Urothelium cell line (cell line): ENCODE measurements at places on chromosomes 16 and 17.

DNA sequence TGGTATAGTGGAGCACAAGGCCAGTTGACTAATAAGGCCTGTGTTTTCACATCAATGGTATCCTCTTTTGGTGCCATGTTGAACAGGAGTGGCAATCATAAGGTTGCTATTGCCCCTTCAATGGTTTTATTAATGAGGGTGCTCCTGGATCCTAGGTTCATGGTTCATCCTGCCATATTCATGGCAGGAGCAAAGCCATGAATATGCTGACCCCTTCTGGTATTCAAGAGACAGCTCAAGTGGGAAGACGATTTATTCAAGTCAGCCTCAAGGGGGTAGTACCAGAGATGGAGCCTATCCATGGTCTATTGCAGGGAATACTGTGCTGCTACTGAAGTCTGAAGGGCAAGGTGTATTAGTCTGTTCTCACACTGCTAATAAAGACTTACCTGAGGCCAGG lies 2.6 kb downstream of the ABCA9 start:
- no peak for DNase-seq

DNA sequence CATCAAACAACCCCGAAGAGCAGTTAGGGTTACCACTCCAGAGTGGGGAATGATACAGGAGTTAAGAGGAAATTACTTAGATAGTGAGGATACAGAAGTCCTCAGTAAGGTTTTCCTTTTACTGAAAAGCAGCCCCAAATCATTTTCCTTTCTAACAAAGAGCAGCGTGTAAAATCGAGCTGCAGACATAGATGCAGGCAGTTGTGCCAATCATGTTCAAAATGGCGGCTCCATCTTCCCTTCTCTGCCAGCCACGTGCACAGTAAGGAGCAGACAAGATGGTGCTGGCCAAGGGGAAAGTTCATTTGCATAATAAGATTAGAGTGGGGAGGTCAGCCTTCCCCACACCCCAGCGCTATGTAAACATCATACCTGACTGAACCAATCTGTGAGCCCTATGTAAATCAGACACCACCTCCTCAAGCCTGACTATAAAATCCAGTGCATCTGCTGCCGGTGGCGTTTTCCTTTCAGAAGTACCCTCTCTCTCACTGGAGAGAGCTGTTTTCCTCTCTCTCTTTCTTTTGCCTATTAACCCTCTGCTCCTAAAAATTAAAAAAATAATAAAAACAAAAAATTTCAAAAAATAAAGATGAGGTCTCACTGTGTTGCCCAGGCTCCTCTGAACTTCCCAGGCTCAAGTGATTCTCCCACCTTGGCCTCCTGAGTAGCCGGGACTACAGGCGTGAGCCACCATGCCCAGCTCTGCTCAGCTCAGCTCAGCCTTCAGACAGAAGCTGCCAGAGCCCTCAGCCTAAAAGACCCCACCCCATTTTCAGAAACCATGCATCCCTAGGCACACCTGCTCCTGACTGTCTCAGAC lies 2.6 kb upstream of the SRL start:
- DNase-seq: no peak

GRCh38 chr16:80976946-80977345 lies 29.7 kb downstream of the CMC2 start:
- DNase-seq: no peak

- DNase-seq: no peak
Measured at GRCh38 chr17:71011391-71011790, 842.1 kb downstream of the KCNJ2 start.

DNA sequence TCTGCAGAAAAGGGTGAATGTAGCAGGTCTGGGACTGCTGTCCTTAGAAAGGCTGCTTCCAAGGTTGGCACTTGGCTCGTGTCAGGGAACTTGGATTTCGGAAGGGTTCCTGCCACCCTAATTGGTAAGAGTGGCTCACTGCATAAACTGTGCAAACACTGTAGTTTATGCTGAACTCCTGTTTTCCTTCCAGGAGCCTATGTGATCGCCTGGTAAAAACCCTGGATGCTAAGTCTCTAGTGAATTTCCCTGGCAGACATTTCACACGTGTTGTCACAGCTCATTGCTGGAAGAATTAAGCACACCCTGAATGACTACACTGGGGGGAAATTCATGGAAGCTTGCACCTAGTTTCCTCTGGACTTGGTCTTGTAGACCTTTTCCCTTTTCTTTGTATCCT lies 140.1 kb downstream of the SPECC1 start:
- no peak for DNase-seq

DNA sequence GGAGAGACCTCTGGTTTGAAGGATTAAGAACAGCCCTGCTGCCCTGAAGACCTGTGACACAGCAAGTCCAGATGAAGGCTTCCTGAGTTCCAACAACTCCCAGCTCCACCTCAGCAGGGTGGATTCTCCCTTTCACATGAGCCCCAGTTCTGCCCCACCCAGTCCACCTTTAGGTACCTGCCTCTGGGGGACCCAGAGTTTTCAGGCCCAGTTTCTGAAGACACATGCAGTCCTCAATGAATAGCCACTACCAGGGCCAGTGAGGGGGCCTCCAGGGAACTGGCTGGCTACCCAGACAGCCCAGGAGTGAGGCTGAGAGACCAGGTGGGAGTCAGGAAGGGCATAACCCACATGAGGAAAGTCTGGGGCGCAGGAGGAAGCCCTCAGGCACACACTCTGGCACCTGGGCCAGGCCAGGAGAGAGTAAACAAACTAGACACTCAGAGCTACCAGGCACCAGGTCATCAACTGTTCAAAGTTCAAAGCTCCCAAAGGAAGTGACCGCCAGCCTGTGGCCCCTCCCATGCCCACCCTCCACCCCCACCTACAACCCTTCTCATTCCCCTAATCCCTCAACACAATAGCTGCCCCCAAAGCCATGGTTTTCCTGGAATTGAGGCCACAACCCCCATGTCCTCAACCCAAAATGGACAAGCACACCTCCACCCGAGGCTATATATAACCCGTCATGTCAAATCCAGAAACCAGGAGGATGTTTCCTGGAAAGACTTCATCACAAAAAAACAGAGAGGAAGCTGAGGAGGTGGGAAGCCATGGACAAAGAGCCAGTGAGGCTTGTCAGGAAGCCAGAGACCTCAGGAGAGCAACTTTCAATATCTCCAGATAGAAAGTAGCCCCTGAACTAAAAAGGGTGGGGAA lies 2.1 kb downstream of the MYO18A start:
- DNase-seq: no peak
